ENCODE measurements at places on chromosomes 4 and X.

DNA sequence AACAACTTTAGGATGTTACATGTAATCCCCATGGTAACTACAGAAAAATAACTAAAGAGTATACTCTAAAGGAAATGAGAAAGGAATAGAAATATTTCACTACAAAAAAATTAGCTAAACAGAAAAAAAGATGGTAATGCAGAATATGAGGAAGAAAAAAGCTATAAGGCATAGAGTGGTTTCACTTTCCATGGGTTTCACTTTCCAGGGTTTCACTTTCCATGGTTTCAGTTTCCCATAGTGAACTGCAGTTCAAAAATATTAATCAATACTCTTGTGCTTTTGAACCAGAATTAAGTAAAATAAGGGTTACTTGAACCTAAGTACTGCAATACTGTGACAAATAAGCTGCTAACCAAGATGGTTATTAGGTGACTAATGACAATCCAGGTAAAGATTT is 42.0 kb downstream of the NPFFR2 start:
- no peak for DNase-seq

- DNase-seq = no peak
These were observed 196.8 kb upstream of the FAT1 start for GRCh38 chr4:186920483-186920882.

DNA sequence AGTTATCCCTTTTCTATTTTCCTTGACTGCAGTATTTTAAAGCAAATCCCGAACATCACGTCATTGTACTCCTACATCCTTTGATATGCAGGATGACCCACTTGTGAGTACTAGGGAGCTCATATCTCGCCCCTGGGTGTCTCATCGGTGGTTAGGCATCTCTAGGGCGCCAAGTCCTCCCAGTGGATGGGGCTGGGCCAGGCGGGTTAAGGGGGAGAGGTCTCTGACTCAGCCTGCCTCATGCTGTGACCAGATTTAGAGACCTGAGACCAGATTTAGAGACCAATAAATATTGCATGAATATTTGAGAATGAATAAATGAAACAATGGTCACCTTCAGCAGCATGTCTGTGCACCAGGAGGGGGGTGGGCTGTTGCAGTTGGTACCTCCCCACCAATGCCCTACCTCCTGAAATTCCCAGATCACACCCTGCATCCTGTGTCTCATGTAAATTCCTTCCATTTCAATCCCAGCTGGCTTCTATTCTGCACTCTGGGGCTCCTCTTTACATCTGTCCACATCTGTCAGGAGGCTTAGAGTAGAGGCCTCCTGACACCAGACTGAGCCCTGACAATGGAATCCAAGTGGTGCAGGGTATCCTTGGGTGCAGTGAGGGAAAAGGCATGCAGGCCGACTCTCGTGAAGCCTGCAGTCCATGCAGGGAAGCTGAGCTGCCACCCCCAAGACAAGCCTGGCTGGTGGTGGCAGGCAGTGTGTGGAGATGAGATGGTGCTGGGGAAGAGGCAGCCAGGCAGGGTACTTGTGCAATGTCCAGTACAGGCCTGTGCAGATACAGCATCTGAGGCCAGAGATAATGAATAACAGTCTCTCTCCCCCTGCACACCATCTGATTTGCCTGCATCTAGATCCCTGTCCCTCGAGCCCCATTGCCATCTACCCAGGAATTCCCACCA is 5.2 kb downstream of the APLN start:
- DNase-seq = no peak

GRCh38 chrX:23857363-23857762 is 50.4 kb downstream of the APOO start:
- no peak for DNase-seq

GRCh38 chrX:93985344-93986307 is 311.6 kb downstream of the FAM133A start:
- no peak for DNase-seq

DNA sequence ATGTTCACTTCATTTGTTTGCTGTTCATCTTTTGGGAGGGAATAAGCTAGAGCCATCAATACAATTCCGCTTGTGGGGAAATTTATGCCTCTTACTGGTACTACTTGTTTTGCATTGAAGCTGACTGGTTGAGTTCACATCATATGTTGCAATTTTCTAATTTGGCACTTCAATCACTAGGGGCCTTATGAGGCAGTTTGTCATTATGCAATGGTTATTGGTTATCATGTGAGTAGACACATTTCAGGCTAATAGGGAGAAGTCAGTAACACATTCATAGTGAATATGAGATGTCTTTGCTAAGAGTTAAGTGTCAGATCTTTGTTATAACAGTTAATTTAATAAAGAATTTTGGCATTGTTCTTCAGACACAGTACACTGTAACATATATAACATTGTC is 5.0 kb downstream of the RPL36A start:
- DNase-seq = no peak

DNA sequence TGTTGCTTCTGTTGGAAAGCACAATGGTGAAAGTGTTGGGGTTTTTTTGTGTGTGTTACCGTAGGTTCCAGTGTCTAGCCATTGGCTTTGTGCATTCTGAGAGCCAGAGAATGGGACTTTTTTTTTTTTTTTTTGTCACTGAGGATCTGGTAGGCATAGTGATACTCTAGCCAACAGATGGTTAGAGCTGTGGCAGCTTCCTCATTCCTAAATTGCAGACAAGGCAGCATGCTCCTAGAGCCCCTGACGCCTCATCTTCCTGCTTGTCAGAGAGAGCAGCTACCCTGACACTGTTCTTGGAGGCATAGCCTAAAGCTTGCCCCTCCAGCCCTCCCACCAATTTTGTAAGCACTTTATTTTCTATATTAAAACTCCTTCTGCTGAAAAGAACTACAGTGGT is 27.0 kb downstream of the ARHGEF9 start:
- DNase-seq = no peak

GRCh38 chr4:129148892-129149291 is 52.9 kb downstream of the C4orf33 start:
- DNase-seq = no peak

GRCh38 chrX:24154490-24155034 is 5.0 kb downstream of the ZFX start:
- DNase-seq = no peak

GRCh38 chr4:40441430-40441829 is 106.3 kb downstream of the CHRNA9 start:
- DNase-seq = no peak

- DNase-seq = no peak
These were observed 41.3 kb downstream of the MAGEB17 start for GRCh38 chrX:16208601-16209000.

GRCh38 chrX:129077424-129078170 is 445.7 kb downstream of the SMARCA1 start:
- no peak for DNase-seq

- DNase-seq = no peak
These were observed 1.1 kb upstream of the LIN54 start for GRCh38 chr4:83011689-83012199.

- DNase-seq = no peak
These were observed 5.8 kb upstream of the DGKQ start for GRCh38 chr4:978957-979701.

GRCh38 chr4:154490583-154491340 is 837 bp downstream of the DCHS2 start:
- DNase-seq = no peak

DNA sequence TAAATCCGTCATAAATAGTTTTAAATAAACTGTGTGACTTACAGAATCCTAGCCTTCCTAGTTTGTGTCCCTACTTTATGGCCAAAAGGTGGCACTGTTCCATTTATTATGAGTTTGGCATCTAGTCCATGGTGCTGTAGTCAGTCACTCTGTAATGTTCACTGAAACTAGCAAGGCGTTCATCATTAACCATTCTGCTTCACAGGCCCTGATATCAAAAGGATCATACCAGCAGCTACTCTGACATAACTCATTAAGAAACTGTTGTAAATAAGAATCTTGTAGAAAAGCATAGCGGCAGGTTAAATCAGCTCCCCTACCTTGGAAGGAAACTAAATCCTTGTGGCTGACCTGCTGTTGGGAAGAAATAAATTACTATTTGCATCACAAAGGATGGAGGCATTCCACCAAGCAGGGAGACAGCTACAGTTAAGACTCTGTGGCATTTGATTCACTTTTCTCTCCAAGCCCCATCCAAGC is 919.6 kb upstream of the DIAPH2 start:
- no peak for DNase-seq

DNA sequence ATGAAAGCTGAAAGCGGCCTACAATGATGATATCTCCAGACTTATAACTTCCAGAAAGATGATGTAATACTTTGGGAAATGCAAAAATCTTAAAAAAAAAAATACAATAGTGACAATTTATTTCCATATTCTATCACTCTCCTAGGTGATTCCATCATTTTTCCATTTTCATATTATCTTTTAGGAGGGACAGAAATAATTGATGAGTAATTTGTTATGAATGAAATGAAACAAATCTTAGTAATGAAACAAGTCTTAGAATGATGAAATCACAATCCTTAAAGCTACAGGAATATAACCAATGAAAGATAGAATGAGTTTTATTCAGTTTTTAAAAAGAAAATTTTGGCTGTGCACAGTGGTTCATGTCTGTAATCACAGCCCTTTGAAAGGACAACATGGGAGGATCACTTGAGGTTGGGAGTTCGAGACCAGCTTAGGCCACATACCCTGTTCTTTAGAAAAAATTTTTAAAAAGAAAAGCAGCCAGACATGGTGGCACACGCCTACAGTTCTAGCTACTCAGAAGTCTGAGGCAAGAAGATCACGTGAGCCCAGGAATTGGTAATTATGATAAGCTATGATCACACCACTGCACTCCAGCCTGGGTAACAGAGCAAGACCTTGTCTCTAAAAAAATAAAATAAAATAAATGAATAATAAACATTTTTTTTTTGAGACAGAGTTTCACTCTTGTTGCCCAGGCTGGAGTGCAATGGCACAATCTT is 21.7 kb downstream of the CLOCK start:
- no peak for DNase-seq

GRCh38 chr4:13384055-13384454 is 100.1 kb downstream of the RAB28 start:
- no peak for DNase-seq

DNA sequence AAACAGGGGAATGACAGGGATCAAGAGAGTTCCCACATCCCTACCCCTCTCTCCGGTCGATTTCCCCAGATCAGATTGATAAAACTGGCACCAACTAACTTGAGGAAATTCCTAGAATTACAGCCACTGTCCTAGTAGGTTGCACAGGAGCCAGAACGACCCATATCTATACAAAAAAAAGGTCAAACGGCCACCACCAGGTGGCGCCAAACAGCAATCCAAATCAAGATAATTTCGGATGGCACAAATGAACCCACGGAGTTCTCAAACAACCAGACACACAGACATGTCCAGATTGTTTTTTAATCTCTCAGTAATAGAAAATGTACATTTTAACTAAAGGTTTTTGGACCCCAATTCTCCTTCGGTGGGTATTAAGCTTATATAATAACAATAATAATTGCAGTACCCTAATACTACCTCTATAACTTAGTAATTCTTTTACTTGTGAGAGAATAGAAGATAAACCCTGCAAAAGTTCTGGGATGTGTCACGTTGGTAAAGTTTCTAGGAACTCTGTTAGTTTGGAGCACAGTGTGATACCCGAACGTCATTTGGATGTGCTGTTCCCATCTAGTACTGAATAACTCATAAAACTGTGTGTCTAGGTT is 212.6 kb downstream of the SPOCK3 start:
- no peak for DNase-seq

GRCh38 chr4:79625361-79625760 is 217.3 kb upstream of the GK2 start:
- no peak for DNase-seq

GRCh38 chr4:129378364-129378763 is 282.4 kb downstream of the C4orf33 start:
- no peak for DNase-seq

DNA sequence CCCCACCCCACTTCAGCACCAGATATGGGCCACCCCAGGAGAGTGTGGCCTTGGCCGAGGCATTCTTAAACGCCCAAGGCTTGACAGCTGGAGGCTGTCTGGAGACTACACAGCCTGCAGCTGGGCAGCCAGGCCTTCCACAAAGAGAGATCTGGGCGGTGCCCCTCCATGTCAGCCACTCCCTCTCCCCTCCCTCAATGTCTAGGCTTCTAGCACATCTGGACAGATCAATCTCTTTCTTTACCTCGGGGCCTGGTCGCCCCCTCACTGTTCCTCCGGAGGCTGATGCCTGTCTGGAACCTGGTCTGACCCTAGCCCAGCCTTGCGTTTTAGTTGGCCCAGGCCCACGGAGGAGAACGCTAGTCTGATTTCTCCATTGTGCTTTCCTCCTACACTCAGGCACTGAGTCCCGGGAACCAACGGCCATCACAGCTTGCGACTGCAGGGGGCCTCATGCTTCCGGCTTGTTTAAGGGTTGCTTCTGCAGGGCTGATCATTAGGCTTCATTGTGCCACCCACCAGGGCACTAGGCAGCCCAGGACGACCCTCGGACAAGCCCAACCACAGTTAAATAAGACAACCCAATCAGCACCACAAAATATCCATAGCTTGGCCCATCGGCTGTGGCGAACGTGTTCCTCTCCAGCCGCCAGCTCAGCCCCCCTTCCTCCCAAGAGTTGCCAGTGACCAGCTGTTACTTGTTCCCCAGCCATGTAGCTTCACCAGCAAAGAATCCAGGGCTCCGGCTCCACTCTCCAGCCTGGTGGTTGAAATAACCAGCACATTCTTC is 200.6 kb downstream of the BCOR start:
- no peak for DNase-seq
